ENCODE measurements at places on chromosomes 7 and 10. TPM values are rescaled to one million over a fixed set of nuclear protein-coding genes. Genes with fewer than 3 reads are reported as not detected.

DNA sequence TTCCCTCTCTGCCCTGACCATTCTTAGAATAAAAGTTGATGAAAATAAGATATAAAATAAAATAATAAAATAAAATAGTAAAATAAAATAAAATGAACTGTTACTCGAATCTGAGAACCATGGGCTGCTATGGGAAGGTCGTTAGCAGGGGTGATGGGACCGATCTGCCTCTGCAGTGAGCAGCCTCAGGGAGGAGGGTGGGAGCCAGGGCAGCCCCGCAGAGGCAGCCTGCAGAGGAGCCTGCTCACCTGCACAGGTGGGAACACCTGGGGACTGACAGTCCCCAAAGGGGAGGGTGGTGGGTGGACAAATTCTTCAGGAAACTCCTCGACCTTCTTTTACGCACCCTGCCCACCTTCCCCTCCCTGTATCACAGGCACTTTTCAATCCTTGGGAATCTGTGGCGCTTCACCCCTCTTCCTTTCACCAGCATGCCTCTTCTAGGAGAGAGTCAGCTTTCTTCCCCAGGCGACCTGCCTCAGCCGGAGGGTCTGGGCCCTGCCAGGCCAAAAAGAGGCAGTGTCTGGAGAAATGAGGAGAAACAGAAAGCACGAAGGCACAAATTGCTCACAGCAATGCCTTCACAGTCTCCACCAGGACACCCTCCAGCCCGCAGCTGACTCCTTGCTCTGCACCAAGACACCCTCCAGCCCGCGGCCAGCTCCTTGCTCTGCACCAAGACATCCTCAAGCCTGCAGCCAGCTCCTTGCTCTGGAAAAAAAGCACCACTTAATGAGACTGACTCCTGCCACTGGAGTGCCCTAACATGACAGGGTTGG is 368.4 kb upstream of the SHH start:
- no peak for DNase-seq

PWWP2B gene
- total RNA-seq: 55.6 TPM

CADPS2 gene
- total RNA-seq: 11.3 TPM

CALHM3 gene
- not detected for total RNA-seq

DNA sequence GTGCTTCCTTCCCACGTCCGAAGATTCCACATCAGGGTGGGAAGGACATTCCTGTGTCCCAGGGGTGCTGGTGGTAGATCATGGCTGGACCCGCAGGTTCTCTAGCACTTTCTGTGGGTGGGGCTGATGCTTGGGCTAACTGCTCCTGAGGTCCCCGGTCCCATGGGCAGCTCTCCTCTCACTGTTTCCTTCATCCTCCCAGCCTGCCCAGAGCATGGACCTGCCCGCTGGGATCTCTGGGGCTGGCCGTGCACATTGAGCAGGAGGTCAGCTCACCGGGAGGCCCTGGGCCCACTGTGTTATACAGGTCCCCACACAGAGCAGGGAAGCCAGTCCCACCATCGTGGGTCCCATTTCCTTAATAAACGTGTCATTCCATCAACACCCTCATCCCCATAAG is 502.3 kb downstream of the TCERG1L start:
- DNase-seq: no peak

PIK3AP1 gene
- total RNA-seq: 10.4 TPM

GRCh38 chr10:78870458-78870857 is 198.3 kb upstream of the ZMIZ1 start:
- no peak for DNase-seq

- DNase-seq: no peak
Observed at GRCh38 chr10:71836596-71836974, 14.5 kb downstream of the PSAP start.

DNA sequence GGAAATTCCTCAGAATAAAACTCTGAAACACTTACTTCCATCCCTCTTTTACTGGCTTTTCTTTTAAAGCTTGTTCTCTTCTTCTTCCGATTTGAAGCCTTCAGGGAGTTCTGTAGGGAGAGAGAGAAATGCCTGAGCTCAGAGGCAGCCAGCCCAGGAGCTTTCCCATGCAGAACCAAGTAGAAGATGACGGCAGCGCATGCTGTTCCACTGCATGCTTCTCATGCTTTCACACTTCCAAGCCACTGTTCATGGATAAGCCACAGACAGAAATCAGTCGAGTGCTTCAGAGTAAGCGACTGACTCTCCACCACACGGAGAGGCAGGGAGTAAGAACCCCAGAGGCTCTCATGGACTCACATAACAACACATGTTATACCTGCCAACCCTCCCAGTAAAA is 237.3 kb downstream of the DGKI start:
- no peak for DNase-seq

DNA sequence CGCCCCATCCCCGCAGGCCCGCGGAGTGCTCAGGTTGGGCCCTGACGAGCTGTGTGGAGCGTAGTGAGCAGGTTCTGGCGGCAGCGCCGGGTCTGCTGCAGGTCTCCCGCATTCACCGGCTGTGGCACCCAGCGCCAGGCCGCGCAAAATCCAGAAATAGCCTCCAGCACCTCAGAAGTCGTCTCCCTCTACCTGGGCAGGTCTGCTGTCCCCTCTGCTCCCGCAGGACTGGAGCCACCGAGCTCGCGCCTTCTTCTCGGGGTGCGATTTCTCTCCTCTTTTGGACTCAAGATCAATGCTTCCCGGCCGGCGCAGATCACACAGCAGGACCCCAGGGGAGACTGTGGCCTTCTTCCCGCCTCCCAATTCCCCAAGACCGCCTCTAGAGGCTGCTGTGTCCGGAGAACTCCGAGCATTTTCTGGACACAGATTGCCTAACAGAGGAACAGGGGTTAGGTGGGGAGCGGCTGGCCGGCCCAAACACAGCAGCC is 8.4 kb downstream of the TLX1 start:
- DNase-seq: no peak

PVRIG gene
- 0.76 TPM for total RNA-seq

SPDYE5 gene
- 0.17 TPM for total RNA-seq

DNA sequence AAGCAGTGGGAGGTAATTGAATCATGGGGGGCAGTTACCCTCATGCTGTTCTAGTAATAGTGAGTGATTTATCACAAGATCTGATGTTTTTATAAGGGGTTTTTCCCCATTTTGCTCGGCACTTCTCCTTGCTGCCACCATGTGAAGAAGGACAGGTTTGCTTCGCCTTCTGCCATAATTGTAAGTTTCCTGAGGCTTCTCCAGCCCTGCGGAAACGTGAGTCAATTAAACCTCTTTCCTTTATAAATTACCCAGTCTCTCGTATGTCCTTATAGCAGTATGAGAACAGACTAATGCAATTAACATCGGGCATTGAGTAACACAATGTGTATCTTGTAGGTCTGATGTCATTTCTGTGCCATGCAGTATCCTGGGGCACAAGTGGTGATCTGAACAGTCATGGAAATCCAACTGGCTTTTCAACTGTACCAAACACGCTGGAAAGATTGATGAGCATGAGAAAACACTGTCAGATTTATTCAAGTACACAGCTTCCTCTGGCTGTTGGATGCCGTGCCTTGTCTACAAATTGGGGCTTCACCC is 208.6 kb upstream of the KIAA1217 start:
- DNase-seq: no peak

GRCh38 chr10:88457660-88458059 is 125.5 kb downstream of the RNLS start:
- DNase-seq: no peak

- DNase-seq: no peak
Observed at GRCh38 chr10:31018962-31019361, 12.7 kb downstream of the ZNF438 start.

GRCh38 chr10:437698-438490 is 251.6 kb downstream of the DIP2C start:
- no peak for DNase-seq

Data from mucosa of descending colon (tissue), 3 donors.